ENCODE measurements at places on chromosomes 6 and 20.

- DNase-seq = no peak
Observed at GRCh38 chr6:43873806-43874714, 104.0 kb downstream of the VEGFA start.

- no peak for DNase-seq
Observed at GRCh38 chr6:40082278-40083043, 148.2 kb upstream of the MOCS1 start.

GRCh38 chr20:12963416-12963815 is 45.4 kb upstream of the SPTLC3 start:
- no peak for DNase-seq

GRCh38 chr20:20233041-20233514 is 134.8 kb upstream of the INSM1 start:
- no peak for DNase-seq

- DNase-seq = no peak
Observed at GRCh38 chr6:128918886-128919285, 35.9 kb downstream of the LAMA2 start.

DNA sequence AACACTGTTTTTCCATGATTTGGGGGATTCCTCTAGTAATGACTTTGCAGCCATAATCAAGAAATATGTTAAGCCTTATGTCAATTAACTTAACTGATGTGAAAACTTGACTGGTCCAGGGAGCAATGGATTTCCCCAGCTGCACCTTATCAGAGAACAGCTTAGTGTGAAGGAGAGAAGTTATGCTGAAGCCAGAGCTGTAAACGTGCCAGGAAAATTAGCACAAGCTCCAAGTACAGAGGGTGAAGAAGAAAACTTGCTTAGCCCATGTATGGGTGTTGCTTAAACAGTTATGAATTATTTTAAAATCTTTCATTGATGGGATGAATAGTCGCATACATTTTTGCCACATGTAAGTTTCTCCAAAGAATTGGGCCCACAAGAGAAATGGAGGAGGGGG is 214.9 kb upstream of the RNF217 start:
- DNase-seq = peak; percentile 16

DNA sequence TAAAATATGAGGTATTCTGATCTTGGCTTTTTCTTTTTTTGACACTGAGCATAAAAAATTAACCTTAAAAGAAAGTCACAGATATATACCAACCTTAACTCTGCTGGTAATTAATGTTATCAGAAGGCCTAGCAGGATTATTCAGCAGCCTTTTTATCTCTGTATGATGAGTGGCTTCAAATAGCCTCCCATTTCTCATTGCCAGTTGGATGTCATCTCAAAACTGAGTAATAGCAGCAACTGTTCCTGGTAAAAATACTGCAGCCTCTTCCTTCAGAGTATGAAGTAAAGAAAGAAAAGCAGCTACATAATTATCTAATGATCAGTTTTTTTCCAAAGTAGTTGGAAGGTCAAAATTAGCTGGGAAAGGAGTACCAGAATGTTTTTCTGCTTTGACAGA is 24.9 kb upstream of the HDGFL1 start:
- peak; percentile 52 for DNase-seq

DNA sequence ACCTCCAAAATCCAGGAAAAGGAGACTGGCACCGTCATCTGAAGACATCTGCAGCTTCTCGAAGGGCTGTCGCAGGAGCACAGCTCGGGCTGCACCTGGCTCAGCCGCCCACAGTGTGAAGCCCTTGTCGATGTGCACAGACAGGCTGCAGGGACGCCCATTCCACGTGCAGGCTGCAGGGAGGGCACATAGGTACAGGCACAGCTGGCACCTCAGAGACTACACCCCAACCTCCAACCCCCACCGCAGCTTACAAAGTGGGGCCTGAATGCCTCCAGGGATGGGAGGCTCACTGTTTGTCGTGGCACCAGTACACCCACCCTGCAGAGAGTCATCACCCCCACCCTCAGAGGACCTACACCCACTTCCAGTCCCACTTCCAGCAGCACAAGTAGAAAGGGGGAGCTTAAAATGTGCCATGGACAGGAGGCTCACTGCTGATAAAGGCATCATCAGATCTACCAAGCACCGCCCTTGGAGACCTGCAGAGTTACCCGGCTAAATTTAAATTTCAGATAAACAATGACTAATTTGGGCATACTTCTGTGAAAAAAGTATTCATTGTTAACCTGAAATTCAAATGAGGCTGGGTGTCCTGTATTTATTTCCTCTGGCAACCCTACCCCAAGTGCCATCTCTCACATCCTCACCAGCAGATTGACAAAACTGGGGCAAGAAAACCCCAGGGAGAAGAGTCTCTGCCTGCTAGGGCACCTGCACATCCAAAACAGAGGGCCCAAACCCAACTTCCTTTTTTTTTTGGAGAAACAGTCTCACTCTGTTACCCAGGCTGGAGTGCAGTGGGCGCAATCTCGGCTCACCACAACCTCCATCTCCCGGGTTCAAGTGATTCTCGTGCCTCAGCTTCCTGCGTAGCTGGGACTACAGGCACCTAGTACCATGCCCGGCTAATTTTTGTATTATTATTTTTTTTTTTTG is 7.7 kb upstream of the CDK5RAP1 start:
- DNase-seq = no peak

- DNase-seq = peak; percentile 88
Observed at GRCh38 chr6:169452117-169452868, 198.6 kb upstream of the THBS2 start.

DNA sequence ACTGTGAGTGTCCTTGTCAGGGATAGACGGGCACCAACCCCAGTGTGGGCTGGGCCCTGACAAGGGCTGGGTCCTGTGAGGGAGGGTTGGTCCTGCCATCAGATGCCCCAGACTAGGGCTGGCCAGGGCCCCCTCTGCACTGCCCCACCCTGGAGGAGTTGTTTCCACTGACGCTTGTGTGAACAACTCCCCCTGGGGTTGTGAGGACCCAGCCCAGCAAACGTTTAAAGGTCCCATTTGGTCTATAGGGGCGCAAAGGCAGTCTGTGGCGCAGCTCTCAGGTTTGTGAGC is 104.1 kb downstream of the BMP7 start:
- no peak for DNase-seq

GRCh38 chr6:163494279-163494727 is 79.8 kb downstream of the QKI start:
- no peak for DNase-seq

DNA sequence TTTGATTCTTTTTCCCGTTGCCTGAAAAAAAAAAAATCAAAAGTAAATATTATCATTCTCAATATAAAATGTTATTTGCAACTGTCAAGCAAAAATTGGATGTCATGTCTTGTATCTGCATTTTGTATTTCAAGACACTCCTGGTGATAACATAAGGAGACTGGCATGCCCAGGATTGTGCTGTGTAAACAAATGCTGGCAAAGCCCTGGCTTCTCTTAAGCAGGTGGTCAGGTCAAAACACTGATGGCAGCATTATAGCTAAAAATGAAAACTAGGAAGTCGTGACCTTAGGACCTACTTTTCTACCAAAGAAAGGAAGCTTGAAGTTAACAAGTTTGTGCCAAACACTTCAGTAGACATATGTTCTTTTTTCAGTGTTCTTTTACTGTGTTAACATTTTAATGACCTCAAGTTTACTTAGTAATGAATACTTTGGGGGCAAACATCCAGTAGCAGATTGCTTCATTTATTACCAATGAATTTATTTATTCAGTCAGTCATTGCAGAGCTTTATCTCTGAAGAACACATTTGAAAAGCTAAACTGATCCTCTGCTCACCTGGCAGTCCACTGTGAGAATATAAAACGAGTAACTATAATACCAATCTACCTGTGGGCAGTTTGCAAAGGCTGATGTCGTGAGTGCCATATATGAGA is 243.1 kb upstream of the FLRT3 start:
- DNase-seq = no peak

DNA sequence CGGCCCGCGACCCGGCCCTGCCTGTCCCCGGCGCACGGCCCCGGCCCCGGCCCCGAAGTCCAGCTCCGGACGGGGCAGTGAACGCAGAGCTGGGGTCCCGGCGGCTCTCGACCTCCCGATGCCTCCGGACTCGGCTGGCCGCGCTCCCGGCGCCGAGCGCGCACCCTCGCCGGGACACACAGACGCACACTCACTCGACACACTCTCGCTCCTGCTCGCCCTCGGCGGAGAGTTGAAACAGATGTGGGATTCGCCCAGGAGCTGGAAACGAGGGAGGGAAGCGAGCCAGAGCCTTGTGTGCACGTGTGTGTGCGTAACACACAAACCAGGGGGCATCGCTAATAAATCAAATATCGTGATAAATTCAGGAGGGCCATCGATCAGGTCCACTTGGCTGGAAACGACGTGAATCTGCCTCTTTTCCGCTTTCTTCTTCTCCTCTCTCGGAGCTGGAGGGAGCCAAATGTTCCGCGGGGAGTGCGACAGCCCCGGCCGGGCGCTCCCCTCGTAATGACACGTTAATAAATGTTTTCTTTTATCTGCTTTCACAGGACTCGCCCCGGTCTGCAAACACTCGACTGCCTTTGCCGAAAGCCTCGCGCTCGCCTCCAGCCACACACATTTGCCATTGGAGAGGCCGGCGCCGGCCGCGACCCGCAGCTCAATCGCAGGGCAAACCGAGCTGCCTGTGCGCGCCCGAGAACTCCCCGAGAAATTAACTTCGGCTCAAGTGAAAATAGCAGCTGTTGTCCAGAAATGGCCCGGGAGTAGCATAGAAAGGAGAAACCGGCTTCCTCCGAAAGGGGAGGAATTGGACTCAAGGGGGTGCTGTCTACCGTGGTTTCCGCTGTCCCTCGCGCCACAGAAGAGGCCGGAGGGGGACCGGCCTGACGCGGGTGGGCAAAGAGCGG is 828 bp upstream of the SULF2 start:
- peak; percentile 75 for DNase-seq

DNA sequence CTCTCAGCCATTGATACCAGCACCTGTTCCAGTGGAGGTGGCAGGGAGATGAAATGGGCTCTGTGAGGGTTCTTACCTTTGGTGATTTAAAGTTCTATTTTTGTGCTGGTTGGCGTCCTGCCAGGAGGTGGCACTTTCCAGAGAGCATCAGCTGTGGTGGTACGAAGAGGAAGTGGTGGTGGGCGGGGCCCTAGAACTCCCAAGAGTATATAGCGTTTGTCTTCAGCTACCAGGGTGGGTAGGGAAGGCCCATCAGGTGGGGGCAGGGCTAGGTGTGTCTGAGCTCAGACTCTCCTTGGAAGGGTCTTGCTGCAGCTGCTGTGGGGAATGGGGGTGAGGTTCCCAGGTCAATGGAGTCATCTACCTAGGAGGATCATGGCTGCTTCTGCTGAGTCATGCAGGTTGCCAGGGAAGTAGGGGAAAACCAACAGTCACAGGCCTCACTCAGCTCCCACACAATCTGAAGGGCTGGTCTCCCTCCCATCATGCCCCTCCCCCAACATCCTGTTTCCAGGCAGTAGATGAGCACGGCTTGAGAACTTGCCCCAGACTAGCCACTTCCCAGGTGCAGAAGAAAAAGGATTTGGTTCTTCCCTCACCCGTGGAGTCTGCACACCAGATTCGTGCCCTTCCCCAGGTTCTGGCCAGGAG is 46.6 kb downstream of the MOXD1 start:
- peak; percentile 44 for DNase-seq

DNA sequence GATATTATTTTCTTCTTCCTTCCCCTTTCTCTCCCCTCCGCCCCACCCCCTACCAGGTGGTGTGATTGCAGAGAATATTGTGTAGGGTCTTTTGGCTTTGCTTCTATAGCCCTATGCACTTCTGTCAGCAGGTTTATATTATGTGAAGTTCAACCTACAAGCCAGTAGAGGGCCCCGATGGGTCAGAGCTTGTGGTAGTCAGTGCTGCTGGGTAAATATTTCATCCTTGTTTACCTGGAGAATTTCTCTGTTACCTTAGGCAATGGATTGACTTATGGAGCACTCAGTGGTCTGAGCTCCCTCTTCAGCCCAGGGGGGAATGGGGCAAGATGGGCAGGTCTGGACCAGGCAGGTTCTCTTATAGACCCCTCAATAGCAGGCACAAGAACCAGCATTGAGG is 720.9 kb downstream of the GRIK2 start:
- DNase-seq = peak; percentile 30

DNA sequence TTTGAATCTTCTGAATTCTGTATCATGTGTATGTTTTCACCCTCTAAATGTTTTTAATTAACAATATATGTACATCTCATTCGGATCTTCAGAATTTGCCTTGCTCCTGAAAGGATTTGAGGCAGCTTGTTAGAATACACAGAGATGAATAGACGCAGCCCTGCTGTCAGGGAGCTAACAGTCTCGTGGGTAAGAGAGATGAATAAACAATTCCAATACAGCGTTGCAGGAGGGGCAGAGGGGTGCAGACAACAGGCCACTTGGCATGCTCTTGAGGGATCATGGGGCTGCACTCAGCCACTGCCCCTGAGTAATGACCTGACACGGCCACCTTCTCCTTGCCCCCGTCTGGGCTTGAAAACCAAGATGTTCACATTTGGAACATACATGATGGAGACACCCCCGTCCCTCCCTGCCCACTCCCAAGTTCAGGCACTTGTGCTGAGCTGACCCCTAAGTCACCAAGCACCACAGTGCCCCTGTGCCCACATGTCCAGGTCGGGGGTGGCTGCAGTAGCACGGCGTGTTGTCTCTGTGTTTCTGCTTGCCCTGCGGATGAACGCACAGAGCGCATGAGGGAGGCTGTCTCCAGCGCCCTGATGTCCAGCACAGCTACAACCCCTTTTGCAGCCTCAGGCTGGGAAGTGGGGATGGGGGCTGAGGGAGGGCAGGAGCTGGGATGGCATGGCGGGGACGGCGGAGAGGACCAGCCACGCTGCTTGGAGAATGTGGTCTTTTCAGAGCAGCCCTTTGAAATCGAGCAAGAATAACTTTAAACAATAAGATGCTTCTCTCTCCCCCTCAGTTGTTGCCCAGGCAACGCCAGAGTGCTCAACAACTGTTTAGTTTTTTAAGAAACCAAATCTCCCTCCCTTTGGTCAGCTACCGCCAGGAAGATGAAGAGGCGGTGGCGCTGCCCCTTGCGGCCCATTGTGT is 33.0 kb upstream of the CDH22 start:
- no peak for DNase-seq

DNA sequence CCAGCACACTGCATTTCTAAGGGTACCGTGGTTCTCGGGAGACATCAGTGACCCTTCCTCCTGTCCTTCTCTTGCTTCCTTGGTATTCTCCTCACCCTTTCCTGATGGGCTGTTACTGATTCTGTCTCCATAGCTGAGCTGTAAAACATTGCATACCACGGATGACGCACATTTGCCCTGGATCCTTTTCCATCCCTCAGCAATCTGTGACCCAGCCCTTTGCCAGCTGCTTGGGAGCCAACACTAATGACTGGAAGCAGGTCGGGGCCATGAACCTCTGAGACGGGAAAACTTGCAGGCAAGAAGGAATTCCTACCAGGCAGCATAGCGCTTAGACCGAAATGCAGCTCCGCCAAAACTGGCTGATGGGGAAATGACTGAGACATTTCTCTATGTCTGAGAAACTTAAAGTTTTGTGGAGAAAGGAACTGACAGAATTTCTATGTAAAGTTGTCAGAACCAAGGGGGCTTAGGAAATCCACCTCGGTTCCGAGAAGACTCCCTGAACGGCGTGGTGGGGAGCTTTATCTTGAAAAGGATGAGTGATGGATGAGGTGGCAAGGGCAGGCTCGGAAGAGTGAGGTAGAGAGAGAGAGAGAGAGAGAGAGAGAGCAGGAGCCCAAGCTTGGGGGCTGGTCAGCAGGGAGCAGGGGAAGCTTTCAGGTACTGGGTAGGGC is 19.2 kb downstream of the TUBB2B start:
- peak; percentile 90 for DNase-seq

- DNase-seq = peak; percentile 72
Observed at GRCh38 chr20:32333988-32334885, 23.9 kb upstream of the ASXL1 start.

All from amniotic epithelial cell (primary cell).